ENCODE measurements at places on chromosomes 6 and 20.
A peak's percentile ranks its signal among the peaks of the same experiment; 100 is the strongest.

- no peak for DNase-seq
Observed at GRCh38 chr6:92459606-92460005, 959.8 kb downstream of the EPHA7 start.

DNA sequence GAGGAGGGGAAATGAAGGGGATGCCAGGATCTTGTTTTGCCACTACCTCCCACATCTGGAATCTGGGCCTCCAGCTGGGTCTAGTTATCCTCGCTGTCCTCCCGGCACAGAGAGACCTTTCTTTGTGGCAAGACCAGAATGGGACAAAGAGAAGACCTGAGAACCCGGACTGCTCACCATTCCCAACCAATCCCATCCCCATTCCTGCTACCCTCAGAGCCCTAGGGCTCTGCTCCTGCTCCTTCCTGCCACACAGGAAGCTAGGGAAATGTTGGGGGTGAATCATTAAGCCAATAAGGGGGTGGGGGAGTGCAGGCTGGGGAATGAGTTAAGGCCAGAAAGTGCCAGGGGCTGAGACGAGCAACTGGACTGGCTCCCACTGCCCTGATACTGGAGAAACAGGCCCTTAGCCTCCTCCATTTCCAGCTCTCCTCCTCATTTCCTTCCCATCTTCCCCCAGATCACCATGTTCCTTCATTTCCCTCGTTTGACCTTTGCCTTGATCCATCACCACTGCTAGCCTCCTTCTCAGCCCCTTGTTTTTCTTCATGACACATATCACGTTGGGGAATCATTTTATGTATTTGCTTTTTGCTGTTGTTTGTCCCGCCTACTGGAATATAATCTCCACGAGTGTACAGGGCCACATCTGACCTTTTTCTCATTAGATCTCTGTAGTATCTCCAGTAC is 4.6 kb upstream of the IER3 start:
- DNase-seq: peak; percentile 82

GRCh38 chr6:75213112-75213511 is 7.3 kb upstream of the COL12A1 start:
- peak; percentile 77 for DNase-seq

DNA sequence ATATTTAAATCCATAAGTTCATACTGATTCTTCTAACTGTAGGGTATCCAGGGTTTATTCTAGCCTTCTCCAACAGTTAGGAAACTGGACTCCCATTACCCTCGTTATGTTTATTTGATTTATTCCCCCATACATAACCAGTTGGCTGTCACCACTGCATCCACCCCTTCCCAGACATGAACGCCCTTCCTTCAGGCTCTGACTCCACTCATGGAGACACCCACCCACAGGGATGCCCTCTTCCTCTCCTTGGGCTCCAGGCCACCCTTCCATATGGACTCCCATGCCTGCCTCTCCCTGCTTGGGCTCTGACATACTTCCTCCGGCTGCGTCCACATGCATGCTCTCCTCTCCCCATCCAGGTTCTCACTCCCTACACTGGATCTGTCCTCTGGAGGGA is 124.0 kb downstream of the FIG4 start:
- no peak for DNase-seq

Data from fibroblast of skin of scalp (primary cell).